ENCODE measurements at places on chromosomes 5 and 9.
A peak's percentile ranks its signal among the peaks of the same experiment; 100 is the strongest.

DNA sequence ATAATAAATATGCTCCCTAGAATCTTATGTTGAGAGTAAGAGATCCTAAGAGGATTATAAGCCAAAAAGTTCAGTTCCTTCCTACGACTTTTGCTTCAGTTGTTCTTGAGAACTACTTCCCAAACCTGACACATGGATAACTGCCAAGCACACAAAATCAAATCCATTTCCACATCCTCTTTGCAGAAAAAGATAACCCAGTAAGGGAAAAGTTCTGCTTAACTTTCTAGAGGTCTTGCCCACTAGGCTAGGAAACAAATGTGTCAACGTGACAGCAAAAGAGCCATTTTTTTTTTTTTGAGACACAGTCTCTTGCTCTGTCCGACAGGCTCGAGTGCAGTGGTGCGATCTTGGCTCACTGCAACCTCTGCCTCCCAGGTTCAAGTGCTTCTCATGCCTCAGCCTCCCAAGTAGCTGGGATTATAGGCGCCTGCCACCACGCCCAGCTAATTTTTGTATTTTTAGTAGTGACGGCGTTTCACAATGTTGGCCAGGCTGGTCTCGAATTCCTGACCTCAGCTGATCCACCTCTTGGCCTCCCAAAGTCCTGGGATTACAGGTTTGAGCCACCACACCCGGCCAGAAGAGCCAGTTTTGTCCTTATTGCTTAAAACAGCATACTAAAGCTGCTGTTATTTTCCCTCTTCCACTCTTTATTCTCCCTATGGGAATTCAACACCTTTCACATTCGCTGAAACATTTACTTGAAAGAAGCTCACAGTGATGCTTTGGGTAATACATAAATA is 24.2 kb downstream of the CSNK1A1 start:
- DNase-seq, result no peak

- no peak for DNase-seq
Observed at GRCh38 chr9:86217076-86217755, 42.2 kb downstream of the C9orf153 start.

GRCh38 chr9:125794708-125795107 is 47.5 kb downstream of the PBX3 start:
- DNase-seq, result no peak

DNA sequence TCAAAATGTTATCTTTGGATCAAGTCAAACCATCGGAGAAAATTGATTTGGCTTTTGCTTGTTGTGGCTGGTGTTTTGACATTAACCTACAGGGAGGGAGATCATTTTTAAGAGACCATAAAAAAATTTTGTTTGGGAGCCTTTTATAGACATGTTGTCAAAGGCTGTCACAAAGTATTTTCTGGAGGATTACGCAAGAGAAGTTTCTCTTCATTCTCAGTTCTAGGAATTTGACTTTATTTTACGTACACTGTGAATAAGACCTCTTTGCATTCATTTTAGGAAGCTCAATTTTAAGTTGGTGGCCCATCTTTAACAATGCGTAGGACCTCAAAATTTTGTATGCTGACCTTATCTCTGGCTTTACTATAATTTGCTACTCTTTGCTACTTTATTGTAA is 50.2 kb upstream of the SLC44A1 start:
- peak; percentile 38 for DNase-seq

GRCh38 chr5:8050616-8051175 is 181.7 kb downstream of the MTRR start:
- no peak for DNase-seq

GRCh38 chr9:69834056-69834455 is 13.4 kb downstream of the CFAP95 start:
- no peak for DNase-seq

DNA sequence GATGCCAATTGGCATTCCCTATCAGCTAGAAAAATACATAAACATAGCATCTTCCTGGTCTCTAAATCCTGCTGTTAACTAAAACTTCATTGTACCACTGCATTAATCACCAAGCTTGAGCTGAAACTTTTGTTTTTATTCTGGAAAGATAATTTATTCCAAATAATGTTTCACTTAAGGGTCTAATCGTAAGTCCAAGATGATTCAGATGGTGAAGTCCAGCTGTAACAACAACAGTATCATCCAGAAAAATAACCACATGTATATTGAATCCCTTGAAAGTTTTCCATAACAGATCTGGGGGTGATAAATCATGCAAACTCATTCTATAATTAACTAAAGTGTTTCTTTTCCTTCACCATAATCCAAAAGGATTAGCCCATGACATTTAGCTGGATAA is 23.9 kb downstream of the RORB start:
- no peak for DNase-seq

DNA sequence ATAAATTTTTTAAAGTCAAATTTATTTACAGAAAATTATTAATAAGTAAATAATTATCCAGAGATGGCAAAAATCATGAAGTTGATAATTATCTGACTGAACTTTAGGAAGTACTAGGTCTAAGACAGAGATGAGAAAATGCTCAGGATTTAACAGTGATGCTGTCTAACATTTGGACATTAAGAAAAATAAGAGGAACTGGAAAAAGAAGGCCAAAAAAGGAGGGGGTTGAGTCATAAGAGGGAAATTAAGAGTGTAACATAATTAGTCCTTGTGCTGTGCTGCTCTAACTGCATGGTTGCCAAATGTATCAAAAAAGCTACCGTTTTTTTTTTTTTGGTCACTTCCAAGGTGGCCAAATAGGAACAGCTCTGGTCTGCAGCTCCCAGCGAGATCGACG is 35.4 kb upstream of the TUT7 start:
- no peak for DNase-seq

- DNase-seq, result no peak
Observed at GRCh38 chr9:123287639-123288038, 19.3 kb upstream of the STRBP start.

GRCh38 chr5:52893105-52893504 is 96.0 kb upstream of the ITGA2 start:
- no peak for DNase-seq

GRCh38 chr5:90740244-90740799 is 181.7 kb downstream of the ADGRV1 start:
- no peak for DNase-seq

GRCh38 chr9:78601957-78602565 is 305.1 kb downstream of the PSAT1 start:
- peak; percentile 61 for DNase-seq

DNA sequence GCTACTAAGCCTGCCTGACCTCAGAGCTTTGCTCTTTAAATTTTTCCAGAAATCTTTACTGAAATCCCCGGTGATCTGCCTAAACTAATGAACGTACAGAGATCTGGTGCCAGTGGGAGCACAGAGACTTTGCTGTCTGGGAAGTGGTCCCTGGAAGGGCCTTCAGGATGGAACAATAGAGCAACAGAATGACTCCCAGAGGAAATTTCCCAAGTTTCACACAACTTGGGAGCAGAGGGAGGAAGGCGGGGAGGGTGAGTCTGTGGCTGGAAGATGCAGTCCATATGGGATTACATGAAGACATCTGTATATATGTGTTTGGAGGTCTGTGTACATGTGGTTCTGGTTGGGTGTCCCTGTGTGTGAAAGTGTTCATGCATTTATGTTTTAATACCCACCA is 638.3 kb downstream of the CCDC171 start:
- DNase-seq, result no peak

GRCh38 chr5:26757941-26758340 is 280.4 kb downstream of the CDH9 start:
- peak; percentile 47 for DNase-seq

GRCh38 chr5:88889189-88890069 is 6.4 kb upstream of the MEF2C start:
- peak; percentile 73 for DNase-seq

DNA sequence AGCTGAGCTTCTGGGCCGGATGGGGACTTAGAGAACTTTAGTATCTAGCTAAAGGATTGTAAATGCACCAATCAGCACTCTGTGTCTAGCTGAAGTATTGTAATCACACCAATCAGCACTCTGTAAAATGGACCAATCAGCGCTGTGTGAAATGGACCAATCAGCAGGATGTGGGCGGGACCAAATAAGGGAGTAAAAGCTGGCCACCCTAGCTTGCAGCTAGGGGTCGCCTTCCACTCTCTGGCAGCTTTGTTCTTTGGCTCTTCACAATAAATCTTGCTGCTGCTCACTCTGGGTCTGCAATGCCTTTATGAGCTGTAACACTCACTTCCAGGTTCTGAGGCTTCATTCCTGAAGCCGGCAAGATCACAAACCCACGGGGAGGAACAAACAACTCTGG is 354.0 kb downstream of the PRR16 start:
- no peak for DNase-seq

GRCh38 chr5:52520171-52520570 is 267.5 kb upstream of the ITGA1 start:
- DNase-seq, result no peak

DNA sequence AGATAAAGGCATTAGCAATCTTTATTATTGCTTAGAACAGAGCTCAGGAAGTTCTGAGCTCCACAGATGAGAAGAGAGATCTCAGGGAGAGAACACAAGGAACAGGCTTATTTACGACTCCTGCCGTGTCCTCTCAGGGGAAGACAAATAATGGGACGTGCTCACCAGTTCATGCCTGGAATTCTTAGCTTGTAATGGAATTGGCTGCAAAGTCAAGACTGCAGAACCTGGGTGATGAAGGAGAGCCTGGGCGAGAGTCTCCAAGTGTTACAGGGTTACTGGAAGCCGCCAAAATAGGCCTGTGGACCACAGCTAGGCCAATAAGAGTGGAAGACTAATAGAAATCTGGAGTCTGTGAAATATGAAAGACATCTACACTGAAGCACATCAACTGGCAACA is 174.5 kb upstream of the ADAMTSL1 start:
- DNase-seq, result no peak

DNA sequence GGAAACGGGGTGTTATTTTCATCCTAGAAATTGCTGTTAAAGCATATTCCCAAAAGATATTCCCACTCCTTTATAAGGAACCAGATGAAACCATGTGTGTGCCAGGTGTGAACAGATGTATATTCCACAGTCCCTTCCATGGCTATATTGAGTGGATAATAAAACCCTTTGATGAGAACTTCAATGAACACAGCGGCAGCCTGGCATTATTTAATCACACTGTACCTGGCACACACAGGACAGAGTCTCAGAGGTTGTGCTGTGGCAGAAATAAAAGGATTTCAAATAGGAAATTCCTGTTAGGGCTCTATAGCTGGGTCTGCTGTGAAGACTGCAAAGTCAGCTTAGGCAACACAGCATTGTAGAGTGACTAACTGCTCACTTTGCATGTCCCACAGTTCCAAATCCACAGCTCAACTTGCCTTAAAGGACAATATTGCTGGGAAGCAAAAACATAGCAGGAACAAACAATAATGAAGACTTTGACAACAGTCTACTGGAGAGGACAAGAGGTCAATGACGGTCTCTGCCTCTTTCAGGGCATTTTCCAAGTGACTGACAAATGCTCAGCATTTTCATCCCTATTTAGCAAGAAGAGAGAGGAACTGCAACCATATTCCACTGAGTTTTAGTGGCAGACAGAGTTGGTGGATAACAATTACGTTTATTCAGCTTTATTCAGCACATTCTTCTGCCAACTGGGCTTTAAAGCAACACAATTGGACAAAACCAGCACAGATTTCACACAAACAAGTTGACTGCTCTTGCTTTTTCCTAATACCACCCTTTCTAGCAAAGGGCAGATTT is 255.7 kb upstream of the RGMB start:
- no peak for DNase-seq

- no peak for DNase-seq
Observed at GRCh38 chr9:3758816-3759576, 233.2 kb upstream of the RFX3 start.

GRCh38 chr9:111854799-111855198 is 41.8 kb upstream of the UGCG start:
- DNase-seq, result no peak

DNA sequence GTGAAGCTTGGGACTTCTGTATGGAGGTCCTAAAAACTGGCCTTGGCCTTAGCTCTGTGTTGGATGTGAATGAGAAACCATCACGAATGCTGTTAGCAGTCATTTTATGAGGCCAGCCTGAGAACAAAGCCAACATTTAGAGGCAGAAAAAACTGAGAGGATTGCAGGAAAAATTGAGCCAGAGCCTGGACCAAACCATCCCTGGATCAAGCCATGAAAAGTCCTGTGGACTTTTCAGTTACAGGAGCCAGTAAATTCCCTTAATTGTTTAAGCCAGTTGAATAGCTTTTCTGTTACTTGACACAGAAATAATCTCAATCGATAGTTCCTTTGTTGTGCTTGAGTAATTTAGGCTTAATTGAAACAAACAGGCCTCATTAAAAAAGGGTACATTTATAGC is 42.6 kb upstream of the SPATA31D4 start:
- no peak for DNase-seq

DNA sequence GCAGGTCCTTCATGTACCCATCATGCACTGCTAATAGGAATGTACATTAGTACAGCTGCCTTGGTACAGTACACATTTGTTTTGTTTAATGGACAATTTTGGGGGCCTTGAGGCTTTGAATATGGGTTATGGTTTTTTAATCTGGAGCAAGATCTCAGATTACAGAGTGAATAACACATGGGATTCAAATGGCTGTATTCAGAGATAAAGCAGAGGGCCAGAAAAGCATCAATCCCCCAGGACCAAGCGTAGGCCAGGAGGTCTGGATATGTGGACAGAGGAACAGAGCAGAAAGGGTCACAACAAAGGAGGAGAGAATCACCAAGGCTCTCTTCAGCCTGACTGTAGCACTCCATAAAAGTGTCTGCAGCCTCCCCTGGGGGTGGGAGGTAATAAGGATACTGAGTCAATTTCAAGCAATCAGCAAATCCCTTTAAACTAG is 47.7 kb upstream of the STK32A start:
- no peak for DNase-seq

DNA sequence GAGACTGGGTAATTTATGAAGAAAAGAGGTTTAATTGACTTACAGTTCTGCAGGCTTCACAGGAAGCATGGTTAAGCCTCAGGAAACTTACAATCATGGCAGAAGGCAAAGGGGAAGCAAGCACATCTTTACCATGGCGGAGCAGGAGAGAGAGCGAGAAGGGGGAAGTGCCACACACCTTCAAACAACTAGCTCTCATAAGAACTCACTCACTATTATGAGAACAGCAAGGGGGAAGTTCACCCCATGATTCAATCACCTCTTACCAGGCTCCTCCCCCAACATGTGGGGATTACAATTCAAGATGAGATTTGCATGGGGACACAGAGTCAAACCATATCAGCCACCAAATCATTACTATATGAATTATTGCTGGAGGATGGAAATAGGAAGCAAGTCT is 30.3 kb upstream of the STX17 start:
- no peak for DNase-seq

- DNase-seq, result no peak
Observed at GRCh38 chr5:75510836-75511434, 494 bp downstream of the CERT1 start.

DNA sequence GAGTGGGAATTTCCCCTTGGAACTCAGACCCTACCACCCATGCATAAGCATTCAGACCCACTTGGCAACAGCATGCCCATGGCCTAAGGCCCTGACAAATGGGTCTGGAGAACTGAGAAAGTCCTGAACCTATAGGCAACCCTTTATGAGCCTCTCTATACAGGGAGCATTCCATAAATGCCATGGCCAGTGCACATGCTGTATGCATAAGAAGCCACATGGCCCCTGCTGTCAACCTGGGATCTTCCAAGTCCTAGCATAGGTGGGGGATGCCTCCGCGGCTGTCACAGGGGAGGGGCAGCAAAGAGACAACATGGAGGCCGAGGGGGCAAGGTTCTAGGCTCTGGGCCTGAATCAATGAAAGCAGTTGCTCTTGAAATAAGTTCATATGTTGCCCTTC is 8.2 kb upstream of the NIPAL4 start:
- no peak for DNase-seq

- no peak for DNase-seq
Observed at GRCh38 chr5:94086194-94086593, 344.8 kb upstream of the POU5F2 start.

GRCh38 chr5:21173036-21173435 is 1185.0 kb upstream of the CDH18 start:
- DNase-seq, result no peak

Data from hematopoietic multipotent progenitor cell treated with erythropoietin and hydrocortisone succinate and interleukin-3 and kit ligand, for 6 days (in vitro differentiated cells).